Stimulated activated memory B cell treated with anti-CD40 and anti-IgM and Interleukin-4, amounts not matched to agents 10 μg/mL and 1 μg/mL and 100 μg/mL, for 72 hours (primary cell): ENCODE measurements at places on chromosomes 2 and 18.
A peak's percentile ranks its signal among the peaks of the same experiment; 100 is the strongest.

DNA sequence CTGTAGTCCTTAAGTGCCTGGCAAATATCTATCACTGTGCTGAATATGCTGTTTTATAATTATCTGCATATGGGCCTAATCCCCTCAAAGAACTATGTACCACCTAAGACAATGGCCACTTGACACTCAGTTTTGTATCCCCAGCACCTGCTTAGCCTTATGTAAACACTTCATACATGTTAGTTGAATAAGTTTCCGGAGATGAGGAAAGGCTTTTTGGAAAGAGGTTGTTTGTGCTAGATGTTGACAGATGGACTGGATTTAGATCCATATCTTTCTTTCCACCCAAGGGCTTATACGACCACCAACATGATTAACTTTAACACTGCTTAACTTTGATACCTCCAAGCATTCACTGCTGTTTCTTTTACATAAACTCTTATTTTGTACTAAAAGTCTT is 63.3 kb downstream of the FAM228A start:
- ATAC-seq, result no peak

- no peak for ATAC-seq
Observed at GRCh38 chr18:52451256-52451655, 111.3 kb downstream of the DCC start.

GRCh38 chr18:54961016-54961423 is 1.8 kb upstream of the CCDC68 start:
- no peak for ATAC-seq

DNA sequence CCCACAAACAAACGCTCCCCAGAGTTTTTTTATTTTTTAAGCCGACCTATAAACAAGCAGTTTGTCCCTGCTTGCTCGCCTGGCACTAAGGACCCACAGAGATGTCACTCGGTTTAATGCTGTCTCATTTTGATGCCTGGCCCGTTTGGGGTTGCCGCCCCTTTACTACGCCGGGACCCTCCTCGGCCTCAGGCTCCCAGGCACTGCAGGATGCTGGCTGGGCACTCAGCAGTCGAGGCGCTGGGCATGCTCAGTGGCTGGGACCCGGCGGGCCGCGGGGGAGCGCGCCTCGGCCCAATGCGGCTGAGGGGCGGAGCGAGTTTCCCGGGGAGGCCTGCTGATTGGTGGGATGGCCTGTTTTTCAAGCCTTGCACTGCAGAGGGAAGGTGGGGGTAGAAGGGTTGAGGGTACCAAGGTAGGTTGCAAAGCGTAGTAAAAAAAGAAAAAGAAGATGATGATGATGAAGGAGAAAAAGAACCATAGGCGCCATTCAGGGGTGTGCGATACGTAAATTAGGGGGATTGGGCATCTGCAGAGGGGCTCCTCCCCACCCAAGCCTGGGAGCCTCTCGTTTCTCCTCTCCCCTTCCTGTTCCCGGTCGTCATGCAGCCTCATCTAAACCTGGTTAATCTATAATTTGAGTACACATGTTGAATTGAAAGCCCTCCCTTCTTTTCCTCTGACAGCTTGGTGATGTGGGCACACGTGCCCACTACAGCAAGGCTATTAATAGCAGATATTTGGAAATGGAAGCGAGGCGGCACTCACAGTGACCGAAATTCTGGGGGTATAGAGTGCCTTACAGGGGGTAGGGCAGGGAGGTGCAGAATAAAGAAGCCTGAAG is 1.5 kb upstream of the IRS1 start:
- ATAC-seq, result peak; percentile 86

DNA sequence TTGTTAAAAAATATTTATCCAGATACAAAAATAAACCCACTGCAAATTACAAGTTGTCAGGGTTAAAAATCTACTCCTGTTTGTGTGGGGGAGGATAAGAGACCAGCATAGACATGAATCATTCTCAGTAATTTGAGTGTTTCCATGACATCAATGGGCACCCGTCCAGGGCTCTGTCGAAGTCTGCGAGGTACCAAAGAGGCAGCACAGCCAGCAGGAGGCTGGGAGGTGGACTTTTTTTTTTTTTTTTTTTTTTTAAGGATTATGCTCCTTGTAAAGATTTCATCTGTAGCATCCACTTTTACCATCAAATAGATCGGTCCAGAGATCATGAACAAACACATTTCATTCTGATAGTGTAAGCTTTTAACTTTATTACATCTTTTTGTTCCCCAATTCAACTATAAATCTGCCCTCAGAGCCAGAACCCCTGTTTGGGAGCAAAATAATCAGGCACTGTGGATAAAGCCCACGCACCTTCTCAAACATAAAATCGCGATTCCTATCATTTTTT is 182.0 kb downstream of the TCF4 start:
- peak; percentile 79 for ATAC-seq

DNA sequence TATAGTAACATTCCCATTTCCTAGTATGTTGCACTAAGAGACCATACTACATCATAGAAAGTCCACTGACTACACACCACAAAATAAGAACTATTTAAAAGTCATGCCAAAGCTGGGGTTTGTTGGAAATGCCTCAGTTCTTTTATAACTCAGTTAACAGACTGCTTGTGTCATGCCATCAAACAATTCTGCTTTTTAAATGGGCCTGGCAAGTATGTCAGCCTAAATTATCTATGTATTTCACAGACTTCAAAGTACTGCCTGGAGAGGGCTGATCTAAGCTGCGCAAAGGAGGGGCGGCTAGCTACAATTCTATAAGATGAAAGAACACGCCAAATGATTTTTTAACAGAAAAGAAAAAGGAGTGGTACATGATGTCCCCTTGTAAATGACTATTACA is 49.6 kb downstream of the FARSB start:
- ATAC-seq, result no peak

DNA sequence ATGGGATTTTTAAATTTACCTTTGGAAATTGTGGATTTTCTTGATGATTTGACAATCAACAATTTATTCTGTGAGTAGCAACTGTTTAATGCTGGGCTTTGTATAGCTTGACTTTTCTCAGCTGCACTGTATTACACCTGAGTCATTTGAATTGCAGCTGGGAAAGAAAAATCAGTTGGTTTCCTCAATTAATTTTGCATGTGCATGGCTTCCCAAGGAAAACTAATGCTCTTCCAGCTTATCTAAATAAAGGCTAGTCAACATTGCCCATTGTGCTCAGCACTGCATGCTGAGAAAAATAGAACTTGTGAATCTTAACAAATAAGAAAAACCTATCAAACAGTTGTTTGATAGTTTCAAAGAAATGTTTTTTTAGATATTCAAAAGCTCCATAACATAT is 268.3 kb upstream of the CDH20 start:
- no peak for ATAC-seq

- no peak for ATAC-seq
Observed at GRCh38 chr18:76960528-76961035, 138.2 kb downstream of the ZNF236 start.

- ATAC-seq, result no peak
Observed at GRCh38 chr2:61959381-61960293, 54.2 kb downstream of the COMMD1 start.

DNA sequence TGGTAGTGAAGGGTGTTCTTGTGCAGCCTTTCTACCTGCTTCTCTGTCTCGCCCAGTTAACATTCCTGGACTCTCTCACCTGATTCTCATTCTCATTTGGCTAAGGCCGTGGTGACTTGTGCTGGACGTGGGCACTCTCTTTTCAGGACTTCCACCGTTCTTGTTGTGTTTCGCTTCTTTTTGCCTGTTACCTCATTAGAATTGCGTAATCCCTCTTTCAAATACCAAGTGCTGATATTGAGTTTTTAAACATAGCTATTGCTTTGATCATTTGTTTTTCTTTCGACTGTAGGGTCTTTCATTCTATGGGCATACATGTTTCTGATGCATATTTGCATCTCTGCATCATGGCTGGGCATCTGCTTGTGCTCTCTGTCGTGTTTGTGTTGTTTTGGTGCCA is 287.0 kb downstream of the ALPK2 start:
- no peak for ATAC-seq

GRCh38 chr2:206876216-206876860 is 63.0 kb upstream of the CPO start:
- no peak for ATAC-seq

- no peak for ATAC-seq
Observed at GRCh38 chr2:52710810-52711618, 1056.6 kb upstream of the CHAC2 start.

DNA sequence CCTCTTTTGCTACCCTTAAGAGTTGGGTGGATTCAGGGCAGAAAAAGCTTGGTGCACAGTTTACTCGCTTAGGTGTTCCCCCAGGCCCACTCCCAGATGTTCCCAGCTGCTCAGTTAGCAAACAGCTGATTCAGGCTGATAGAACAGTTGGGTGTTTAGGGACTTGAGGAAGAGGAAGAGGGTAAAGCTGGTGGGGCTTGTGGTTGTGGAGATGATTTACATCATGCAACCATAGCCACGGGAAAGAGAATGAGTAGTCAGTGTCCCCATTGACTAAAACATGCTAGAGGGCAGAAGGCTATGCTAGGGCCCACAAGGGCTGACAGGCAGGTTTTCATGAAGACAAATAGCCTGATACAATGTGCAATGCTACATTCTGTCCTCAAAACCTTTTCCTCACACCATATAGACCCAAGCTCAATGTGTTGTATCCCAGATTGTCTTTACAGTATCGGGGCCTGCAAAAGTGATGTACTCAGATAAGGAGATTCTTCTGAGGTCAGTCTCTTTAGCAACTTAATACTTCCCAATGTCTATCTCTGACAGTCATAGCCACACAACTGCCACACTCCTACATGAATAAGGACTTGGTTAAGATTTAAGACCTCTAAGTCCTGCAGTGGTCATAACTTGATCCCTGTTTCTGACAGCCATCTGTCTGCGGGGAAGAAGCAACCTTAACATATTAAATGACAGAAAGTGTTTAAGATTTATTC is 15.6 kb downstream of the COLEC12 start:
- ATAC-seq, result no peak

- ATAC-seq, result no peak
Observed at GRCh38 chr2:235693279-235693678, 199.4 kb downstream of the AGAP1 start.
